GM19239 (cell line): ENCODE measurements at places on chromosomes 2 and 18.

- no peak for DNase-seq
These were observed 40.9 kb downstream of the SLC4A3 start for GRCh38 chr2:219668316-219668715.

- DNase-seq, result no peak
These were observed 232.8 kb downstream of the PIK3C3 start for GRCh38 chr18:42187611-42188380.

DNA sequence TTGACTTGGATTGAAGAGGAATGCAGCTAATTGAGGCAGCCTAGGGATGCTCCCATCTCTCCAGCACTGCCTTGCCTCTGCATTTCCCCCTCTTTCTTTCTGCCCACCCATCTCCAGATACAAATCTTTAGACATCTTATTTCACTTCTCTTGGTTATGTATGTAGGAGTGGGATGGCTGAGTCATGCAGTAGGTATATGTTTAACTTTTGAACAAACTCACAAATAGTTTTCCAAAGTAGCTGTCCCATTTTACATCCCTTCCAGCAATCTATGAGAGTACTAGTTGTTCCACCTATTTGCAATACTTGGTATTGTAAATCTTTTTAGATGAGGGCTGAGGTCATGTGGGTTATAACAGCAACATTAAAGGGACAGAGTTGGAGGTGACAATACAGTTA lies 329.9 kb downstream of the DYSF start:
- DNase-seq, result no peak

GRCh38 chr2:1407950-1408675 lies 5.2 kb upstream of the TPO start:
- no peak for DNase-seq

- DNase-seq, result no peak
These were observed 65.9 kb downstream of the EIF5B start for GRCh38 chr2:99403084-99403483.

DNA sequence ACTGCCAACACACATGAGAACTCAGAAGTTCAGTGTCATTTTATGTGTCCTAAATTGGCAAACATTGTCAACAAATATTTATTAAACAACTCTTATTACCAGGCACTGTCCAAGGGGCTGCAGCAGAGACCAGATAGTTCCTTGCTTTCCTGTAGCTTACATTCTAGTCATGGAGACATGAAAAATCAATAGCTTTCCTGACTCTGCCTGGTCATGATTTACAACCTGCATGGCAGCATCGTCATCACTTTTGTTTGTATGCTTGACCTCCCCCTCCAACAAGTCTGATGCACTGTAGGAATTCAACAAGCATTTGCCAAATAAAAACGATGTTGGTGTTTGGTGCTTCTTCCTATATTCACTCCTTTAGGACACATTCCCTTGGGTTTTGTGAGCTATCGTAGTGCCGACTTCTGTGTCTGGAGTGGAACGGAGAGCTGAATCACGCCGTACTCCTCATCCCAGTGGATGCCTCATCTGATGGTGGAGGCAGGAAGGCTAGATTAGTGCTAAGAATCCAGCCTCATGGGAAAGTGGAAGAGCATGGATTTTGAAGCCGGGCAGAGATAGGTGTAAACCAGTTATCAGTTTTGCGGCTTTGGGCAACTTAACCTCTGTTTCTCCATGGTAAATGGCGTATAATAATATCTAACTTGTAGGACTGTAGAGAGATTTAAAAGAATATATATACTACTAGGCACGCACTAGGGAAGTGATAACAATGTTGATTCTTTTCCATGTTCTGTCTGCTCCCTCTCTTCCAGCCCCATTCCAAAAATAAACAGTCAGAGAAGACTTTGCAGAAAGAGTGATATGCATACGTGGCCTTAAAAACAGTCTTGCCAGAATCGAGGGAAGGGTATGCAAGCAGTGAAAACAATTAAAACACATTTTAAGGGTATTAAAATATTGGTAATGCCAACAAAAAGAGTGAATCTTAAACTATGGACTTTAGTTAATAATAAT lies 120.5 kb upstream of the ZFP36L2 start:
- DNase-seq, result no peak

- no peak for DNase-seq
These were observed 71.3 kb downstream of the MRO start for GRCh38 chr18:50748243-50749229.

GRCh38 chr2:221571551-221572218 lies 419 bp downstream of the EPHA4 start:
- DNase-seq, result peak; percentile 5

GRCh38 chr2:202486351-202486750 lies 110.2 kb downstream of the BMPR2 start:
- DNase-seq, result no peak

GRCh38 chr2:45382744-45383143 lies 228.3 kb downstream of the SRBD1 start:
- no peak for DNase-seq

GRCh38 chr18:31247574-31248199 lies 70.3 kb upstream of the DSG1 start:
- no peak for DNase-seq

- no peak for DNase-seq
These were observed 133.0 kb upstream of the CELF4 start for GRCh38 chr18:37698508-37699040.

GRCh38 chr2:144374163-144374661 lies 145.7 kb downstream of the ZEB2 start:
- no peak for DNase-seq

DNA sequence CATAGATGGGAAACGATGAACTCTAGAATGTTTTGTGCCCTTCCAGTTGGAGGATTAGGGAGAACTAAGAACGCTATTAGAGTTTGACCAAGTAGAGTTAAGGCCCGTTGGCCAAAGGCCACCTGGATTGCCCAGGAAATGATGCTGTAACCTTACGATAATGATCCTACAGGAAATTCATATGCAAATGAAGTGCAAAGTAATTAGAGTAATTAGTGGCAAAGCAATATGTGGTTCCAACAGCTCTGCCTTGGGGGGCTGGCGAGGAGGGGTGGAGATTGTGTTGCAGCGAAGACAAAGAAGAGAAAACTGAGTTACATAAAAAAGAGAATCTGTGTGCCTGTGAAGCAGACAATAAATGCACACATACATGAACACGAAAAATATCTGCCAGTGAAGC lies 61.5 kb upstream of the BOD1L2 start:
- DNase-seq, result no peak

DNA sequence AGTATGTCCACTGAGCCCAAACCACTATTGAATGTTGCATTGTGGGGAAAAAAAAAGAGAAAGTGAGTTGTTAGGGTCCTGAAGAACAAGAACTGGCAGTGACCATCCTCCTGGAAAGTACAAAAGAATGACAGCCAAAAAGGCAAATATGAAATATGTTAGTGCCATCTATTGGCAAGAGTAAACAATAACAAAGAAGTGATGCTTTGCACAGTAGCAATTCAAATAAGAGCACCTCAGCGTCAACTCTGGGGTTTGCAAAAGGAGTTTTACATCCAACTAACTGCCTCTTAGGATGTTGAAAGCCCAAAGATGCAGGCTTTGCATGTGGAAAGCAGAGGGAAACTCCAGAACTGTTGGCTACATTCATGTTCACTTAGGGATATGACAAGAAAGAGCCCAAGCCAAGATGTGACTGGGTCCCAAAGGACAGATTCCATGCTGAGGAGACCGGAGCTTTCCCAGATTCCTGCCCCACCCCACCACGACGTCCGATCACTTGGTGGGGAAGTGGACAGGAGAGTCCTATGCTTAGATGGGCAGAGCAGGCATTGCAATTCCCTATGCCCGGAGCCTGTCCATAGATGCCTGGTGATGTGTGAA lies 15.6 kb downstream of the TRABD2A start:
- no peak for DNase-seq

DNA sequence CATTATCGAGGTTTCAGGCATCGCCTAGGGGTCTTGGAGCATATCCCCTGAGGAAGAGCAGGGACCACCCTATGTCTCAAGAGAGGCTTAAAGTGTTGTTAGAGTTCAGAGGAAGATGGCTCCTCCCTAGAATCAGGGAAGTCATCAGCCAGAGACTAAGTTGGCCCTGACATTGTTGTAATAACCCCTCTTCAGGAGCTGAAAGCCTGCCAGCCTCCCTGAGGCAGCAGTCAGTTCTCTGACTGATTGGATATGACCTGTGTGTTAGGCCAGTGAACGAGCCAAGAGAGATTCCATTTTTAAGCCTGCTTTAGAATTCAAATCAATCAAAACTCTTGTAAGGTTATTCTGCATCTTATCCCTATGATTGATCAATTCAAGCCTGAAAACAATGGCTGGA lies 34.9 kb downstream of the ARHGAP28 start:
- no peak for DNase-seq

- no peak for DNase-seq
These were observed 68.8 kb downstream of the MAPRE2 start for GRCh38 chr18:35110059-35110458.

GRCh38 chr2:28604284-28604843 lies 108.5 kb downstream of the PLB1 start:
- no peak for DNase-seq

- no peak for DNase-seq
These were observed 109.4 kb upstream of the TMEM200C start for GRCh38 chr18:6004683-6005082.

DNA sequence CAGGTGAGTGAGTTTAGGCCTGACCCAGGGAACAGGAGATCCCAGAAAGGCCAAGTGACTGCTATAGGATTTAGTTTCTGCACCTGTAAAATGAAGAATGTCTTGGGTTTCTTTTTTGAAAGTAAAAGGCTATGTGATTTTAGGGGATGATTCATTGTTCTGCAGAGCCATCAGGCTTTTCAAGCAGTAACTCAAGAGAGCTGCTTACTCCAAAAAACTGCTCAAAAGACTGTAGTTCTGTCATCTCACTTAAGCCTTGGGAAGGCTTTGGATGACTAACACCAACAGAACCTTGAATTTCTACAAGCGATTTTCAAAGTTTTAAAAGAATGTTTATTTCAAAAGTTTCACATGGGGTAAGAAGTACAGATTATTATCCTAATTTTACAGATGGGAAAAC lies 165.1 kb downstream of the HAUS1 start:
- DNase-seq, result no peak
